ENCODE measurements at places on chromosomes 16 and 17.

GRCh38 chr17:68790931-68791330 lies 164.3 kb downstream of the ABCA8 start:
- DNase-seq, result no peak

GRCh38 chr16:87323727-87324410 lies 6.7 kb upstream of the C16orf95 start:
- DNase-seq, result no peak

DNA sequence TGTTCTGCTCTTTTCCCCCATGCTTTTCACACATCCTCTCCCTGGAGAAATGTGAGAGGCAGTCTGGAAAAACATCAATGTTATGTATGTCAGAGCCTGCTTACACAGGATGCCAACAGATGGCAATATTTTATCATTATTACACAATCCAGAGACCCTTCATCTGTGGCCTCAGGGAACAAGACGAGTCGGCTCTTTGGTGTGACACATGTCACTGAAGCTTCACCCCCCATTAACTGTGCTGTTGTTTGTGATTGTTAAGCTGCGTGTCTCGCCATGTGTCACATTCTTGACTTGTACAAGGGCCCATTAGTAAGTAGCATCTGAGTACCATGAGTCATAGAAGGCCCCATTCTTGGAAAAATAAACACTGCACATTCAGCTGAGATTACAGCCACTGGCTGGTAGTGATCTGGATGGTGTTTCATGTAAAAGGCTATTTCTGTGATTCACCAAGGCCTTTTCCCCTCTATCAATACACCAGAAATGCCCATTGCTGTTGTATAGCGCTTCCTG lies 682.1 kb upstream of the SOX9 start:
- no peak for DNase-seq

DNA sequence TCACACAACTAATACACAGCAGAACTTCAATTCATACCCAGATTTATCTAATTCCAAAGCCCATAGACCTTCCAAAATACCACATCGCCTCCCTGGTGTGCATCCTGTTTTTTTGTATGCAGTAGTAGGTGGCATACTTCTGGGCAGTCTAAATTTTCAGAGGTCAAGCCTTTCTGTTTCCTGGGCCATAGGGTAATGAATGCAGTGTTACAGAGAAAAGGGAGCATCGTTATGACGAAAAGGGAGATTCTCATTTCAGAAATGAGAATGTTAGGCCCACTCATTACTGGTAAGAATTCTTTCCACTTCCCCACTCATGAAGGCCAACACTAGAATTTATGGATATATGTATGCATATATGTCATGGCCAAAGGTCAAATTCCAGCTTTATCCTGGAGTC lies 267.8 kb upstream of the ASIC2 start:
- no peak for DNase-seq

DNA sequence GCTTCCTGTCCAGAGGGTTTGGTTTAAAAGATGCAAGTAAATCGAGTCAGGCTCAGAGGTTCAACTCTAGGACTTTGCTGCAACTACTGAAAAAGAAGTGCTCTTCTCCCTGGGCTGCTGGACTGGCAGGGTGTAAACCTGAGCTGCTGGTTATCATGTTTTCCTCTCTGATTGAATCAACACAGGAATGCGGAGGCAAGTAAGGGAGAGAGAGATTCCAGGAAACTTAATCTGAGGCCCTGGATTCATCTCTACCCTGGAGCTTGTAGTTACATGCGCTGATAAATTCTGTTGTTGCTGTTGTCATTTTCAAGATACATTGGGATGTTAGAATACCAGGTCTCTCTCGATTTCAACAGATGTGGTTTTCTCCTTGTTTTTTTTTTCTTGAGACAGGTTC lies 8.2 kb upstream of the HS3ST3A1 start:
- DNase-seq, result no peak

DNA sequence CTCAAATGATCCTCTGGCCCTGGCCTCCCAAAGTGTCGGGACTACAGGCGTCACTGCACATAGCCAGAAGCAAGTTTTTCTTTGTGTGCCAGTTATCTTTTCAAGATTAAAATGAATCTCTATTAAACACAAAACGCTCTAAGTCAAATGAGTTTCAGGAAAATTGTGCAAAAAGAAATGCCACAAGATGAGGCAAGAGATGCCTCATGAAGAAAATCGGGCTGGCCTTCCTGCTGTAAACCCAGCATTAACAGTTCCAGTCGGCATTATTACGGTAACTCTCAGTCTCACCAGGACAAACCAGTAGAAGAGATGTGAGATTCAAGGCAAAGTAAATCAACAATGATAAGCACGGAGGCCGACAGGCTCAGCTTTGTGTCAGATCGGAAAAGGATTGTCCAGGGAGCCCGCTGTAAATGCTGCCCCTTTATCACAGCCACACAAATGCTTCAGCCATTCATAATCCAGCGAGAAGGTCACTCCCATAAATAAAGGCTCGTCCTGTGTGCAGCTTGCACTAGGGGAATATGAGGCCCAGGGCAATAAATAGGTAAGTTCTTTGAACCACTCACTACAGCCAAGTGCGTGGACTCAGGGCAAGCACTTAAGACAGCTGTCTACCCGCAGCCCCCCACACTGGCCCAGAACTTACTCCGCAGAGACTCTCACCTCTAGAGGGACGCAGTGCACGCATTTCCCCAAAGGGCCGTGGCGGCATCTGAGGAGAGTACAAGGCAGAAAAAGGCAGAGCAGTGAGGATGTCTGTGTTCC lies 27.2 kb downstream of the NPLOC4 start:
- DNase-seq, result no peak

GRCh38 chr16:54067322-54068065 lies 219.1 kb downstream of the IRX3 start:
- no peak for DNase-seq

GRCh38 chr17:81328978-81329926 lies 34.1 kb upstream of the SLC38A10 start:
- DNase-seq, result peak; percentile 65

DNA sequence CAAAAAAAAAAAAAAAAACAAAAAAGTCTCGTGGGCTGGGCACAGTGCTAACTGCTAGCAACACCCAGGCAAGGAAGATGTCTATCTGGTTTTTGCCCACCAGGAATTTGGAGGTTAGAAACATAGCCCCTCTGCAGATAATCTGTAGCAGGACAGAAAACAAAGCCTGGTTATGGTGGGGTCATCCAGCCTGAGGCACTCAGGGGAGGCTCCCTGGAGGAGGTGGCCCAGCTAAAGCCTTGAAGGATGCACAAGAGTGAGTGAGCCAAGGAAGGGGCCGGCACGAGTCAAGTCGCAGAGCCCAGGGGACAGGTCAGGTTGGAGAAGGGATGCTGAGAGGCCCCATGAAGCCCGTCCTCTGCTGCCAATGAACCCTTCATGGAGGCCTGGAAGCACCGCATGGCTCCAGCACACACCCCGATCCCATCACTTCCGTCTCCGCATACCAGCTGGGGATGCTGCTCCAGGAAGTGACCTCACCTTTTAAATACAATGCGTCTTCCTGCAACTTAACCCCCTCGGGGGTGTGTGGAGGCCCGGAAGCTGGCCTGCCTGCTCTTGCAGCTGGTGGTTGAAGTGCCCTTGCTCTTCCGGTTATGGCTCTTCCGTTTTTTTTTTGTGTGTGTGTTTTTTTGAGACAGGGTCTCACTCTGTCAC lies 86.5 kb downstream of the ENGASE start:
- DNase-seq, result no peak

- DNase-seq, result no peak
Observed at GRCh38 chr17:7878234-7878633, 10.4 kb upstream of the CHD3 start.

- DNase-seq, result no peak
Observed at GRCh38 chr16:87086156-87086555, 231.0 kb downstream of the C16orf95 start.

GRCh38 chr16:807347-808084 lies 7.0 kb upstream of the GNG13 start:
- DNase-seq, result peak; percentile 97

- DNase-seq, result peak; percentile 94
Observed at GRCh38 chr17:81967533-81968395, 6.8 kb upstream of the NOTUM start.

- no peak for DNase-seq
Observed at GRCh38 chr16:89845417-89845816, 17.1 kb downstream of the SPIRE2 start.

GRCh38 chr17:60724647-60725046 lies 47.0 kb downstream of the BCAS3 start:
- DNase-seq, result no peak

DNA sequence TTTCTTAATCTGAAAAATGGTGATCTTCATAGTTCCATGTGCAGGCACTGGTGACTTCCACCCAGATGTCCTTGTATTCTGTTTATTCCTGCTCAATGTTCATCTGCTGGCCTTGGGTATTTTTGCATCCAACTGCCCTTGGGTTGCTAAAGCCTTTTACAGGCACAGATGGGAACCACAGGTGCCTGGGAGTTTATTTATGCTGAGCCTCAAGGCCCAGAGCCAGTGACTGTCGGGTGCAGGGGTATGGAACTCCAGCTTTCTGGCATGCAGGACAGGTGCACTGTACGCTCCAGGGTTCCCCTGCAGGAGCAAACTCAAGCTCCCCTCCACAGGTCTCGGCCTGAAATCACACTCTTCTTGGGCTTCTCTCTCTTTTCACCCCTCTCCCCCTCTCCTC lies 22.3 kb downstream of the DYNLRB2 start:
- no peak for DNase-seq

- DNase-seq, result peak; percentile 51
Observed at GRCh38 chr16:78705694-78706093, 606.2 kb downstream of the WWOX start.

GRCh38 chr17:57819867-57820266 lies 30.0 kb downstream of the MRPS23 start:
- no peak for DNase-seq

DNA sequence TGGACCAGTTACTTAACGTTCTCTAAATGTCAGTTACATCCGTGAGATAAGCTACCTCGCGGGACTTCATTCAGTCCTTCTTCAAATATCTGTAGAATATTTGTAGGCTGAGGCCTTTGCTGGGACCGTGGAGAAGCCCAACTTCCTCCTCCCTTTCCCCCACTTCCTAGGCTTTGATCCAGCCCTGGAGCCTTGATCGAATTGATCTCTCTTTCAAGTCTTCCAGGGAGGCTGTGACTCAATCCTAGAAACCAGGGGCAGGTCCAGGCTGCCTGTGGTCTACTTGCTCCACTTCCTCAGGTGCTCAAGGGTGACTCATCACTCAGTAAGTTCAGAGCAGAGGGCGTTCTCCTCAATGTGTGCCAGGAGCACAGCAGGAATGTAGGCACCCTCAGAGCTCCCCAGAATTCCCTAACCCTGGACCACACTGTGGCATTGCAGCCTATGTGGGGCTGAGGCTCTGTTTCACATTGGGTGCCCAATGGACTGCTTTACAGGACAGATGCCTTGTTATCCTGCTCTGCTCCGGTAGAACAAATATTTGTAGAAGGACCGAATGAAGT lies 11.2 kb upstream of the CEP20 start:
- no peak for DNase-seq

DNA sequence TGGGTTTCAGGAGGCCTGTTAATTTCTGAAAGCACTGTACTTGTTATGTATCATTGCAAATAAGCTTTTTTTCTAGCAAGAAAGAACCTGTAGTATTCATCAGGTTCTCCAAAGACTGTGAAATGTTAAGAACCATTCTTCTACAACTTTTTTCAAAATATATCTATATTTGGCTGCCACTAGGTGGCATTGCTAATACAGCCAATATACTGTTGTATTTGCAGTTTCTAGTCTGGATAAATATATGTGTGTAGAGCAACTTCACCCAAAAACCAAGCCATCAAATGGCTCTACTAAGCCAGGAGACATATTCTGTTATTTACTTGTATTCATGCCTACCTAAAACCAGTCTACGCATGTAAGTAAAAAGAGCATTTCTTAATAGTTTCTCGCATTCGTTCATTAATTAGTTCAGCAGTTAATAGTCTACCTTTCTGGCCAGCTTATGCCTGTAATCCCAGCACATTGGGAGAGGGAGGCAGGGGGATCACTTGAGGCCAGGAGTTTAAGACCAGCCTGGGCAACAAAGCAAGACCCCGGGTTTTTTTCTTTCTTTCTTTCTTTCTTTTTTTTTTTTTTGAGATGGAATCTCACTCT lies 39.5 kb downstream of the VMP1 start:
- peak; percentile 24 for DNase-seq

DNA sequence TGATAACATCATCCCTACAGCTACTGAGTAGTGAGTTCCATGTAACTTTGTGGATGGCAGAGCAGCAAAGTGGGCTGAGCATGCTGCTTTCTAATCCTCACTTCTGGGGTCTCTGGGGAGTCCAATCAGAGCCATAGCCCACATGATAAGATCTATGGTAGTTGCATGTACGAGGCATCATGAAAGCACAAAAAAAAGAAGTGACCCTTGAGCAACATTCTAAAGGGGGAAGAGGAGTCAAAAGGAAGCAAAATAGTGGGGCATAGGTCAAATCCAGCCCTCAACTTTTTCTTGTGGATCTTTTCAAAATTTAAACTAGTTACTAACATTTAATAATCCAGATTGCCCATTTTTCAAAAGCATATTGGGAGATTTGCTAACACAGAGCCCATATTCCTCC lies 208.5 kb upstream of the TOX3 start:
- DNase-seq, result no peak

- peak; percentile 61 for DNase-seq
Observed at GRCh38 chr16:5916711-5917191, 819.2 kb upstream of the EEF2KMT start.

- no peak for DNase-seq
Observed at GRCh38 chr17:74699236-74699635, 13.5 kb downstream of the CD300LF start.

- DNase-seq, result no peak
Observed at GRCh38 chr17:1873418-1873817, 43.6 kb downstream of the RPA1 start.

GRCh38 chr16:67481561-67482232 lies 740 bp upstream of the ATP6V0D1 start:
- DNase-seq, result no peak

DNA sequence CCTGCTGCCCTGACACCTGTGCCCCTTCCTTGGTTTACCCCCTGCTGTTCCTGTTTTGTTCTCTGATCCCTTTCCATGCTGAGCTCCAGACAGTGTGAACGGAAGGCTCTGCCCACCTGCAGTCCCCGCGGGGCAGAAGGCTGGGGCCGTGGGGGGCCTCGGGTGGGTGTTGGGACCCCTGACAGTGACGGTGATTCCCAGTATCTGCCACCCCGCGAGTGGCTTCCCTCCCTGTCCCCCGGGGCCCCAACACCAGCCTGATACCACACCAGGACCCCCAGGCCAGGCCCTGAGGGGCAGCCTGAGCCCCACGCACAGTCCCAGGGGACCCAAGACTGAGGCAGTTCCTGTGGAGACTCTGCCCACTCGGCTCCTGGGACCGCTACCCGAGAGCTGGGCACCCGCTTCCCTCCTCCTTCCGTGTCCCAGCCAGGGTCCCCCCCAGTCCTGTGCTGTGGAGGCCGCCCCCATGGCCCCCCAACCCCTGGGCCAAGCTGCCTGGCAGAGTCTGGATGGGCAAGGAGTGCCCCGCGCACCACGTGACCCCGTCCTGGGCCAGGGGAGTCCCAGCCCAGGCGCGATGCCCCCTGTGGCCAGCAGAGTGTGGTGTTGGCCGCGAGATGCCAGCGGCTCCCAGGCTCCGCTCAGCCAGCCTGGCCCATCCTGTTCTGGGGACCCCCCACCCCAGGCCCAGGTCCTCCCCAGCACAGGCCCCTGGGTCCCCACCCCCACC lies 10.0 kb upstream of the C1QTNF8 start:
- DNase-seq, result peak; percentile 91

GRCh38 chr16:22217890-22218730 lies 12.0 kb downstream of the EEF2K start:
- DNase-seq, result no peak
